Dorsolateral prefrontal cortex (tissue), 122 donors: ENCODE measurements at places on chromosomes 1 and 21.
A peak's percentile ranks its signal among the peaks of the same experiment; 100 is the strongest.

- DNase-seq: no peak
Observed at GRCh38 chr1:92759361-92759760, 25.5 kb downstream of the EVI5 start.

DNA sequence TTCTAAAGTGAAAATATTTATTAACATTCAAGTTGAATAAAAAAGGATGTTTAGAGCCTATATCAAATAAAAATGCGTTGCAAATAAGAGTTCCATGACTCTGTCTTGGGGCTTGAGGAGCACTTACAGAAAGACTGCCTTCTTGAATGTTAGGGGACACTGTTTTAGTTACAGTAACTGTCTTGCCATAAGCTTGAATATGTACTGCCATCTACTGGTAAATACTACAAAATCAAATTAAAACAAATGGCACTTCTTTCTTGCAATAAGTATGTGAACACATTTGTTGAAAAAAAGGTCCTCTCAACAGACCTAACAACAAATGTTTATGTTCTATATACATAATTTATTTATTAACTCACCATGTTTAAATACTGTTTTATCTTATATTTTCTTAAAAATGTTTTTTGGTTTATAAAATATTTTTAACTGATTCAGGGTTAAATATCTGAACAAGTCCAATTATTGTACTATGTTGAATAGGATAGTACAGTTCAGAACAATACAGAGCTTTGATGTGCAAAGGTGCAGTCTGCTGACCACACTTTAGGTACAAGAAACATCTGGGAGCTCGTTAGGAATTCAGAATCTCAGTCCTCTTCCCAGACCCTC, 199.5 kb downstream of the LRRIQ3 start:
- DNase-seq: no peak

DNA sequence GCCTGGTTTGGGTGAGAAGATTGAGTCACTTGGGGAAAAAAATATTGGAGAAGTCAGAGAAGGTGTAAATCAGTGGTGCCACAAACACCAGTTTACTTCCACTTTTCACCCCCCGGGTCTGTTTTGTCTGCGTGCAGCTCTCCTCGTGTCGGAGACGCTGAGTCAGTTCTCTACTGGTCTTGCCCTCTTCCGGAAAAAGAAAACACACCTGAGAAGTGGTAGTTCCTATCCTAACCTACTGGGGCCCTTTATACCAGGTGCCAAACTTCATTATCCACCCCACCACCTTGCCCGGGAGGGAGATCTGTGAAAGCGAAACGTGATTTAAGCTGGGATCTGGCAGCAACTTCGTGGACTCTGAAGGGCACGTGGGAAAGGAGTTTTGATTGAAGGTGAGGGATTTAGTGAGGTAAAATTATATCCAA, 855 bp upstream of the IVNS1ABP start:
- DNase-seq: no peak

DNA sequence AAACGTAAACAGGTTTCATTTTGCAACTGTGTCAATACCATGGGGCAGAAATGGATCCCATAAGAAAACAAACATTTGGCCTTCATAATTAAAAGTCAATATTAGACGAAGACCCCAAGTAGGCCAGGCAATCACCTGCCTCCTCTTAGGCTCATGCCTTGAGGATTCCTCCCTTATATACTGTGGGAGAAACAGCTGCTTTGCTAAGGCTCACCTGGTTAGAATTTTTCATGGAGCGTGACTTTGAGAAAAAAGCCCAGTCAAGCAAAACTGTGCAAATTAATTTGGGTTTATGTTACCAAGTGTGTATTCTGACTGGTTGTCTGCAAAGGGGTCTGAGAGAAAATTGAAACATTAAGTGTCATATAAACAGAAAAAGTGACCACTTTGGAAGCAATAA, 605.3 kb upstream of the USP24 start:
- no peak for DNase-seq

GRCh38 chr1:220879076-220879508, at the start of gene HLX:
TSS of gene HLX (plus strand) at chr1:220879443. CDS start at chr1:220879858, 415 bp downstream.
- DNase-seq: peak; percentile 68

- DNase-seq: no peak
Observed at GRCh38 chr1:96524100-96524499, 197.5 kb upstream of the PTBP2 start.

DNA sequence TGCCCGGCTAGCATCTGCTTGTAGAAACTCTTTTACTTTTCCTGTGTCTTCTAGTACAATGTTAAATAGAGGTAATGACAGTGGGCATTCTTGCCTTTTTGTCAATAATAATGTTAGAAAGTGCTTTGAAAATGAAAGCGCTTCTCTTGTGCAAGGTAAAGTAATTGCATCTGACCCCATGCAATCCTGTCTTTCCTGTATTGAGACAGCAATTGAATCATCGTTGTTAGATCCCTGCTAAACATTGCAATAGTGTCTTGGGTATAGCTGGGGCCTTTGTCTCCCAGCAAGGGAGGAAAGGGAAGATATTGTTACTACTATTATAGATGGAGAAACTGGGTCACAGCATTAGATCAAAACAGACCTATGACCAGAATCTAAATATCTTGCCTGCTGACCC, 80.9 kb downstream of the TLR5 start:
- DNase-seq: no peak

DNA sequence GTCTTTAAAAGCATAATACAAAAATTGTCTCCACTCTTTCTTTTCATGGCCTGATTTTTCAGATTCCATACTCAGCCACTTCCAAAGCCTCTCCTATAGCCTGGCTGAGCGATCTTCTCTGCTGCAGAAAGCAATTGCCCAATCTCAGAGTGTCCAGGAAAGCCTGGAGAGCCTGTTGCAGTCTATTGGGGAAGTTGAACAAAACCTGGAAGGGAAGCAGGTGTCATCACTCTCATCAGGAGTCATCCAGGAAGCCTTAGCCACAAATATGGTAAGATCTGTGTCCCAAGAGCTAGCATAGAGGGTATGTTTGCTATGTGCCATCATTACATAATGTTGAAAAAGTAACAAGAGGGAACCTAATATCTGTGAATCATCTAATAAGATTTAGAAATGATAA, 130.7 kb upstream of the BMP8A start:
- DNase-seq: no peak

- DNase-seq: no peak
Observed at GRCh38 chr1:16006010-16006409, 2.0 kb downstream of the SRARP start.

- DNase-seq: no peak
Observed at GRCh38 chr1:14605945-14606344, 7.5 kb downstream of the KAZN start.

DNA sequence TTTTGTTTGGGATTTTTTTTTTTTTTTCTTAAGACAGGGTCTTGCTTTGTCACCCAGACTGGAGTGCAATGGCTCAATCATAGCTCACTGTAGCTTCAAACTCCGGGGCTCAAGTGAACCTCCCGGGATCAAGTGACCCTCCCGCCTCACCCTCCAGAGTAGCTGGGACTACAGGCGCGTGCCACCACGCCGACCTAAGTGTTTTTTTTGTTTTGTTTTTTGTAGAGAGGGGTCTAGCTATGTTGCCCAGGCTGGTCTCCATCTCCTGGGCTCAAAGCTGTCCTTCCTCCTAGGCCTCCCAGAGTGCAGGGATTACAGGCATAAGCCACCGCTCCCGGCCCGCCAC, 776 bp downstream of the HLCS start:
- no peak for DNase-seq

GRCh38 chr1:212237651-212238050, 47.6 kb upstream of the PPP2R5A start:
- DNase-seq: no peak

DNA sequence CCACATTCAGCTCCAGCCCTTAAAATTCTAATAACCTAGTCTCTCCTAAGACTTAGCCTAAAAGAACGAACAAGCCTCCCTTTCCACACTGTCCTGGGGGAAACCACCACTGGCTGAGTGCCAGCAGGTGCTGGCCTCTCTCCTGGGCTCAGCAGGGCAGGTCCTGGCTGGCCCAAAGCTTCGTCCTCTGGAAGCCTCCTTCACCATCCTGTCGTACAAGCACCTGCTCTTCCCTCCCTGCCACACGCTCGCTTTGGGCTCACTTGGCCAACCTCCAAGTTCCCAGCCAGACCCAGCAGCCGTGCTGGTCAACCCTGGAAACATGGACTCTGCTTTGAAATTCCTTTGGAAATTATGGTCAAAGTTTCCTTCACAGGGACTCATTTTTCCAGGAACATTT, 58.2 kb upstream of the SLC25A33 start:
- no peak for DNase-seq

GRCh38 chr1:186670297-186671135, 9.7 kb downstream of the PTGS2 start:
- DNase-seq: no peak

DNA sequence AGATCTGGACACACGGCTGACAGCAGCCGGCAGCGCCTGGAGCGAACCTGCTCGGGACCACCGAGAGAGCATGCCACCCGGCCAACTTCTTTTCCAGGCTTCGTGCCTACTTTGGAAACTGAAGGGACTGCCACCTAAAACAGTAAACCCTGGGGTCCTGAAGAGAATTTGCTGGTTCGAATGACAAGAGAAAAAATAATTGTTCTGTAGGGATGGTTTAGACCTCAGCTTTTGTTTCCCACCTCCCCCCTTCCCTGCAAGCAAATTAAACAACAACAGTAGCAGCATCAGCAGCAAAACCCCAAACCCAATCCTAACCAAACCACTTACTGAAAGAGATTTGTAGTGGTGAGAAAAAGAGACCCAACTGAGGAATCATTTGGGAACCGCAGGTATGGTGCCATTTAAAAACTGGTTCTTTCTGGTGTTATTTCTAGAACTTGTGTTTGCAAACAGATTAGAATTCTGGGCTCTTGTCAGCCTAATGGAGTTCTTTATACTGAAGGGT, 105.6 kb downstream of the LEPR start:
- DNase-seq: no peak

DNA sequence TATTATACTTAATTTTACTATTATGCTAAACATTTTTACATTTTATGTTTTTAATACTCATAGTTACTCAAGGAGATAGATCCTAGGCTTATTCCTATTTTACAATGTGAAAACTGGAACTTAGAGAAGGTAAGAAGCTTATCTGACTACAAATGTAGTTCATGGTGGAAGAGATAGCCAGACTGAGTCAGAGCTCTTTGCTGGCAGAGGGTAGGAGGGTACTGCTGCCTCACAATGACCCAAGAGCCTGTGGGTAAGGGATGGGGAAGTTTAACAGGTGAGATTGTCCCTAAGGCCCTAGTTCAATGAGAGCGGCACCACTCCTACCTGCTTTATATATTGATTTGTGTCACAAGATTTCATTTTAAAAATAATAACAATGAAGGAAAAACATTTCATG, 34.1 kb upstream of the NEK7 start:
- no peak for DNase-seq
